ENCODE measurements at places on chromosomes 7 and 10. TPM values are rescaled to one million over a fixed set of nuclear protein-coding genes. Genes with fewer than 3 reads are reported as not detected.

MSMB gene
- not detected for total RNA-seq

FGFR2 gene
- 0.82 TPM for total RNA-seq

LRGUK gene
- 0.57 TPM for total RNA-seq

SPOCK2 gene
- total RNA-seq = 603 TPM

ADAM8 gene
- total RNA-seq = 157 TPM

CAMK2B gene
- total RNA-seq = 0.31 TPM

VIPR2 gene
- not detected for total RNA-seq

FLNC gene
- total RNA-seq = 0.05 TPM

CLEC2L gene
- not detected for total RNA-seq

Measured in T-helper 17 cell (primary cell).